ENCODE measurements at places on chromosomes 3 and 15.

- DNase-seq: no peak
Observed at GRCh38 chr15:75008629-75009326, 13.4 kb downstream of the SCAMP5 start.

GRCh38 chr3:132821314-132821713 lies 99.1 kb upstream of the NPHP3 start:
- no peak for DNase-seq

DNA sequence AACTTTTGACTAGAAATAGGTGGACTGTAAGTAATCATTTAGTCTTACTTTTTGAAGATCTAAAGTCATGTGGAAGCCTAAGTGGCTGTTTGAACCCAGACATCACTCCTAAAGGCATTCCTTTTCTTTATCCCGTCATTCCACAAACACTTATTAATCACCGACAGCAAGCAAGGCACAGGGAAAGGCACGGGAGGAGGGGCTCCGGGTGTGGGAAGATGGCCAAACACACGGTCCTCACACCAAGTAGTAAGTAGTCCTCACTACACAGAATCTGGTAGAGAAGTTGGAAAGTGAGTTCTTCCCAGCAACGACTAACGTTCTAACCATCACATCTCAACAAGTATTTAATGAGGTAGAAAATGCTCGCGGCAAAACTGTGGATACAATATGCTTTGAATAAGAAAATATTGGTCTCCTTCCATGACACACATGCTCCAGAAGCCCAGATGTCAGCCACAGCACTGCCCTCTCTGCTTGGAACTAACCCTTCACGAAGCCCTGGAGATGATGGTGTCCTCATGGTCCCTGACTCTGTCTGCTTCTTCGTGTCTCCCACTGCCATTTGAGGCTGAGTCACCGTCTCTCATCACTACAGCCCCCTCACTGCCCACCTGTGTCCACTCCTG lies 202.2 kb downstream of the OPA1 start:
- DNase-seq: no peak

DNA sequence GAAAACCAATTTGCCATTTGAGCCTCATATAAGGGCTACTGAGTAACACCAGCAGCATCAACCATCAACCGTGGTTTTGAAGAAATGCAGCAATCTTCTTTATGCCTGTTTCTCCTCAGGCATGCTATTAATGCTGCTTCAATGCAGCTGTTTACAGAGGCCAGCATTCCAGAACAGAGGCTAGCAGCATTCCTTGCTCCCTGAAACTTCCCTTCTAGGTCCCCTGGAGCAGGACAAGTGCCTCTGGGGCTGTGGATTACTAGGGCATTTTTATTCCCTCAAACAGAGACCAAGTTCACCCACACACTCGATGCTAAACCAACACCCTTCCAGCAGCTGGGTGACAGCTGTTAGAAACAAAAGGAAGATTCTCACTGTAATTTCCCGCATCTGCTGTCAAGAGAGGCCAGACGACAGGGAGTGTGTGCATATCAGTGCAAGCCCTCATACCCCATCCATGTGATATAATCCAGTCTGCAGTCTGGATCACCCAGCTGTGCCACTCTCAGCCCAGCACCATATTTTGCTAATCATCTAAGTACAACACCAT lies 57.5 kb downstream of the HOMER2 start:
- no peak for DNase-seq

DNA sequence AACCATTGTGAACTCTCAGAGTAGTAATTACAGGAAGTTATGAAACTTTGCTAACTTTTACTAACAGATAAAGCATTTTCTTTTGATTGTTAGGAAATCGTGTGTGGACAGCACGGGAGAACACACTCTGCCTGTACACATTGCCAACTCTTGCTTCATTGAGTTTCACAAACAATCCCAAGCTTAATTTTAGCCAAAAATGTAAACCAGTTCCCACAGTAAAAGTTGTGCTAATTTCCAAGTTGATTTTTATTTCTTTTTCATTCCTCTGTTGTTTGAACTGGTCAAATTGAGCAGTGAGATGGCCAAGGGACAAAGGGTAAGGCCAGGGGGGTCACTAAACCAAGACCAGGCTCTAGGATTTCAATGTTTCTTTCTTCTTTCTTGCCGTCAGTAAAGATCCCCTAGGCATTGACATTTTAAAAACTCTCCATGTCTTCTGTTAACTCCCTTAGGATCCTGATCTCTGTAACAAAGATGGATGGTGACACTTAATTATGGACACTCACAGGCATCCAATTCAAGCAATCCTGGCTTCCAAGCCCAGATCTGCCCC lies 414.9 kb downstream of the RBMS3 start:
- peak; percentile 97 for DNase-seq

- DNase-seq: no peak
Observed at GRCh38 chr3:59381282-59381681, 331.5 kb upstream of the CFAP20DC start.

DNA sequence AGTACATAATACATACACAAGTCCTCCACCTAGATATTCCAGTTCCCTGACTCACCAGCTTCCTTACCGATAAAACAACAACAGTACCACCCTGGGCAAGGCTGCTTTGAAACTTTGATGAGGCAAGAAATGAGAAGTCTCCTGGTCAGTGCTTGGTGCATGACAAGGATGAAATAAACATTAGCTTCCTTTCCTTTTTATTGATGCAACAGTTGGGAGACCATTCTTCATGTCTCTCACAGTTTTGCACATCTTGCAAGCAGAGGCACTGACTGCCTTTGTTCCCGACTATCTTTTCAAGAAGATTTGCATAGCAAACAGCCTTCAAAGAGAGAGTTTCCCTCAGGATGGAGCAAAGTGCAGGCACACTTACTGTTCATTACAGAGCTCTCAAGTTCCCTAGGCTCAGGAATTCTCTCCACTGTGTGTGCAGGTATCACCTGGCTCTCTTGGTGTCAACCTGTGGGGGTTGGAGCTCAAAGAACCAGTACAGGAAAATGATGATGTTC lies 65.2 kb downstream of the MYLK start:
- DNase-seq: peak; percentile 32

DNA sequence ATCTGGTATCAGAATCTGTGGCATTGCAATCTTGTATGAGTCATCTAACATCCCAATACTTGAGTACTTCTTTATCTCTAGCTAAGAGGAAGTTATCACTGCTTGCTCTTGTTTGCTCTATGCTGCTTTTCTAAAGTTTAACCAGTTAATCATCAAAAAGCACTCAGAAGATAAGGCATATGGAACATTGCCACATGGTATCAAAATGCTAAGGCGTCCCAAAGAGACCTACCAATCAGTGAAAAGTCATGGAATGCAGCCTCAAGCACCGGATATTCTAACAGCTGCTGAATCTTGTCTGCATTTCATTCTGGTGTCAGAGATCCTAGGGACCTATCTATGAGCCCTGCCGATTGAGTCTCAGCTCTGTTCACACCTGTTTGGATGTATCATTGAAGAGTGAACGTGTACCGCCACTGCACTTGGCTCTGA lies 192.8 kb downstream of the ARPP21 start:
- no peak for DNase-seq

GRCh38 chr3:4207672-4208071 lies 95.5 kb upstream of the SETMAR start:
- DNase-seq: no peak

DNA sequence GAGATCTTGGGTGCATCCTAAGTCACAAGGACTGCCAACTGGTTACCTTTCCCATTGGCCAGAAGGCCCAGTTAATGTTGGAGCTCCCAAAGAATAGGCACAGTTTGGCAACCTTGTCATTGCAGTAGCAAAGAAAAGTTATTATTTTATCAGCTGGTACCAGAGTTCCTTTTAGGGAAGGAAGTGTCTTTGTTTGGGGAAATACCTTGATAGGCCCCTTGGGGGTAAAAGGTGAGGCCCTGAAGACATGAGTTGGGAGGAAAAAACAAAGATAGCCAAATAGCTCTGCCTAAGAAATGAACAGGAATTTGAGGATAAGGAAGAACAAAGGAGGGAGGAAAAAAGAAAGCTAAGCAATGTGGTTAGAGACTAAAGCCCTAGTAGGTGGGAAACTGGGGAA lies 85.8 kb downstream of the ANP32A start:
- DNase-seq: no peak

DNA sequence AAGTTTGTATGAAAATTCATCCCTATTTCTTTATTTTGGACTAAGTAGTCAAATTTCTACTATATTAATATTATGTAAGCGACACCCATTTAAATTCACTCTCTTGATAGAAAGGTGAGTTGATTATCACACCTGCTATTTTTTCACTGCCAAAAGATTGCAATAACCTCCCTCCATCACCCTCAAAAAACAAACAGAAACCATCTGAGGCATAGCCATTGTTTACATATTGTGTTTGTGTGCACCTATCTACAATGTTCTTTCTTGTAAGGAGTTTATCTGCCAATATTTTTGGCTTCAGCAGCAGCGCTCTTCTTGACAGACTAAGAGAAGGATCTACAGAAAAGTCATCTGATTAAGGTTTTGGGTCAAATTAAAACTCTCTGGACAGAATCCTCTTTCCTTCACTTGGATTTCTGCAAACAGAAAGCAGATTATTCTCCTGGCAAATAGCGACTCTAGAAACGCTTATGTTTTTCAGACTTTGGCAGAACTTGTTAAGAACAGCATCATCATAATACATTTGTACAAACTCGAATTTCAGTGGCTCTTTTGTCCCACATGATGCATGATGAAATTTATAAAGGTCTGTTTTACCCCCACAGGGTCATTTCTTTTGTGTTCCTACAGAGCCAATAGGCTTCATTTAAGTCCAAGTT lies 48.6 kb downstream of the KCNMB2 start:
- no peak for DNase-seq
